NCI-H1930 (cell line): ENCODE measurements at places on chromosomes 4 and X.

DNA sequence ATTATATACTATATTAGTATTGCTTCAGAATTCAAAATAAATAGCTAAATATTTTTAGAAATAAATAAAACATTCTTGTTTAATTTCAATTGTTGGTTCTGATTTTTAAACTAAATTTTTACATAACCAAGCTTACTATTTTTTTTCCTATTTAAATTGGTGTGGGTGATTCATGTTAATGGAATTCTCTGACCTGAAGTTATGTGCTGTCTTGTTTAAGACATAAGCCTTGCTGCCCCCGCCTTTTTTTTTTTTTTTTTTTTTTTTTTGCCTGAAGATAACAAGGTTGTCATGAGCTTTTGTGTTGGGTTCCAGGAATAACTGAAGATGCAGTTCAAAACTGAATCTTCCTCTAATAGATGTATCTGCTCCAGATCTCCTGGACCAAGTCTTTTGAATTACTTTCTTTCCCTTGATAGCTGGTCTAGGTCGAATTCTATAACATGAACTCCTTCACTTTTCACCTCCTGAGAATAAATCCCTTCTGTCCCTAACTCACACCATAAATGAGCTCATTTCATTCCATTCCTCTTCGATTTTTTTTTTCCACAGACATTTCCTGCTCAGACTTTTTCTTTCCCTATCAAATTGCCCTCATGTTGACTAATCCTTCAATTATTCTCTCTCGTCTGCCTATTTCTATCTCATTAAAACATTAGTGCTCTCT is 261.5 kb upstream of the FTHL17 start:
- no peak for DNase-seq

DNA sequence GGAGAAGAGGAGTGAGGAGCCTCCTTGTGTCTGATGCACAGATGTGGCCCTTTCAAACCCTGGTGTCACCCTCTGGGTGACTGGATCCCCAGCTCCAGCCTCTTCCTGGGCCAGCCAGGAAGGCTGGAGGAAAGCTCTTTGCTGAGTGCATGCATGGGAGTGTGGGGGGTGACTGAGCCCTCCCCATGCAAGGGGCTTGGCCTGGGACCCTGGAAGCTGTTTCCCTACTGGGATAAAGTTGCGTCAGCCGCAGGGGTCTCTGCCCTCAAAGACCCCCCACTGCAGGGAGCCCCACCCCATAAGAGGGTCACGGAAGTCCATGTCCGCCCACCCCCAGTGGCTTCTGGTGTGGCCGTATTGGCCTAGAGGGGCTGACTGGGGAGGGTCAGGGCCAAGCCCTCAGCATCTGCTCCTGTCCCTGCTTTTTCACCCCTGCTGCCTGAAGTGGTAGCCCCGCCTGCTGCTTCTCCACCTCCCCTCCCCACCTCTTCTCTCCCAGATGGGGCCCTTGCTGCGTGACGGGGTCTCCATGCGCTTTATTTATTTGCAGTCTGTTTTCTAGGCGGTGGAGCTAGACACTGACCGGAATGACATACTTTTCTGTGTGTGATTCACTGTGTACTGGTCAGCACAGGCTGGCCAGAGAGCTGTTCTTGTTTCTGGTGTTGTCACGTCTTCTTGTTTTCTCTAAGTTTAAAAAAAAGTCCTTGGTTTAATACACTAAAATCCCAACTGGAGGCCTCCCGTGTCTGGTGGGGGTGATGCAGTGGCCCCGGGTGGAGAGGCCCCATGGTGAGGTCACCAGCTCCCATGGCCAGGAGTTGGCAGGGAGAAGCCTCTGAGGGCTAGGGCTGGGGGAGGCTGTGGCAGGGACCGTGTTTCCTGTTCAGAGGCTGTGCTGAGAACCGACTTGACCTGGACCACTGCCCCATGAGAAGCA is 3.6 kb downstream of the SMIM10L2A start:
- no peak for DNase-seq

DNA sequence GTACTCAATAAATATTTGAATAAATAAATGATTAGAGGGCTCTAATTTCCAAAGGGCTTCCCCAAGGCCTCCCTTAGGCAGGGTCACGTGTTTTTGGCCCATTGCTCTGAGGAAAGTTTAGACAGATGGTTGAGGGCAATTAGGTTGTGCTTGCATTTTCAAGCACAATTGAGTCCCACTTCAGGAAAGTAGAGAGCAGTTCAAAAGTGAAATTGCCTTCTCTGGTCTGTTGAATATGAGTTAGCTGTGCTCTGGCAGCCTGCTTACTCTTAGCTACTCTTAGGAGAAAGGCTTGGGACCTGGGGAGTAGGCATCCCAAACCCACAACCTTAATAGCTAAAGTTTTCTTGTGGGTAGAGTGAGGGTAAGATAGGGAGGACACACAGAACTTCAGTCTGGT is 9.0 kb upstream of the DRP2 start:
- no peak for DNase-seq

DNA sequence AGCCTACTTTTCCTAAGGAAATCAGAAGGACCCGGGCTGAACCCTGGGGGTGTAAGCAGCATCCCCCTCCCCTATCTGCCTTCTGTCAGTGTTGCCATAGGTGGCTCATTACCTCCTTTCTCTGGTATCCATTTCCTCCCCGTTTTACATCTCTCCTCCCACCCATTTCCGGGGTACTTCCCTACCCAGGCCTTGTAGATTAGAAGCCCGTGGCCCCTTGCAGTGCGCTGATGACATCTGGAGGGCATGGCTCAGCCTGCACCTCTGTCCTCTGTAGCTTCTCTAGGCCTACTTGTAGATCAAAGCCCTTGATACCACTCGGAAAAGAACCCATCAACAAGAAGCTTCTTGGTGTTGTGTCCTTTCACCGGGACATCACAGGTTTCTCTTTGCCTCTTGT is 71.8 kb downstream of the NBDY start:
- DNase-seq, result no peak

- no peak for DNase-seq
These were observed 47.6 kb downstream of the ANAPC4 start for GRCh38 chr4:25424539-25425228.

DNA sequence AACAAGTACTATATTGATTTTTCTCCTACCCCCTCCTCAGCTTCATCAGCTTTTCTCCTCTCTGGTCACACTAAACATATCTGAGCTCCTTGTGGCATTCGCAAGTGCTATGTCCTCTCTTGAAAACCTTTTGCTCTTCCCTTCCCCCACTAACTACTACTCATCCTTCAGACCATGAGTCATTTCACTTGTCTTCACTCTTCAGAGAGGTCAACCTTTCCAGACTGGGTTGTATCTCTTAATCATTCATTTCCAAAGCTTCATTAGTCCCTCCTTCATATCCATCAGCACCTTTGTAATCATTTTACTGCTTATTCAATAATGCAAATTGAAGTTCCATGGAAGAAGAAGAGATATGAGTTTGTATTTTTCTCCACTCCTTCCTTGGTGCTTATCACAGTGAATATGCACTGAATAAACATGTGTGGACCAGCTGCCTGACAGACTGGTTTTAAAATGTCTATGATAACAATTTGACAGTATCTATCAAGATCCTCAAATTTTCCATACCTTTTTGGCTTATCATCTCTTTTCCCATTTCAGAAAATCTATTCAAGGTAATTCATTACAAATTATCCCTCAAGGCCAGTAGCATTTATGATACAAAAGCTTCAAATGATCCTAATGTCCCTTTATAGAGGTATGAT is 28.4 kb downstream of the DDX60L start:
- no peak for DNase-seq
